GM20000 (cell line): ENCODE measurements at places on chromosomes 13 and 19.

GRCh38 chr19:1135454-1135853 is 31.7 kb downstream of the GPX4 start:
- DNase-seq = no peak

DNA sequence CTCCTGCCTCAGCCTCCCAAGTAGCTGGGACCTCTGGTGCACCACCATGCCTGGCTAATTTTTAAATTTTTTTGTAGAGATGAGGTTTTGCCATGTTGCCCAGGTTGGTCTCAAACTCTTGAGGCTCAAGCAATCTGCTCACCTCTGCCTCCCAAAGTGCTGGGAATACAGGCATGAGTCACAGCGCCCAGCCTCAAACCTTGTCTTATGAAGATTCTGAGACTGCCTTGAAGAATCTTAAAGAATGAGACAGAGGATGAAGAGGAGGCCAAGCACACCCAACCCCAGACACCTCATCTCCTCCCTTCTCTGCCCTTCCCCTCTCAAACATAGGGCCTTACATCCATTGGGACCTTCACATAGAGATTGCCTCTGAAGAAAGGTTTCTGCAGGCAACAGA is 179.7 kb downstream of the ABCC4 start:
- no peak for DNase-seq

DNA sequence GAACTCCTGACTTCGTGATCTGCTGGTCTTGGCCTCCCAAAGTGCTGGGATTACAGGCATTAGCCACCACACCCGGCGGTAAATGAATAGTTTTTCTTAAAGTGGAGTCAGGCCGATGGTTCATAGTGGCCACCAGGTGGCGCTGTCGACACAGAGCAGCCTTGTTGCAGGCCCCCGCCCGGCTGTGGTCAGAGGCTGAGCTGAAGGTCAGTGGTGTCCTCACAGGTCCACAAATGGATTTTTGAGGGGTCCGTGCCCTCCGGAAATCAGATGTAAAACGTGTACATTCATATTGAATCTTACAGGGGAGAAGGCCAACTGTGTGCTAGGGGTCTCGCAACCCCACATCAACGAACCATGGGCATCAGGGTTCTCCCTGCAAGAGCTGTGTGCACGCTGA is 13.4 kb upstream of the WDR18 start:
- no peak for DNase-seq

- no peak for DNase-seq
These were observed 6.2 kb downstream of the MRPS31 start for GRCh38 chr13:40764587-40765403.

- DNase-seq = no peak
These were observed 1129.5 kb downstream of the DIAPH3 start for GRCh38 chr13:59034198-59034597.

- peak; percentile 9 for DNase-seq
These were observed 44.7 kb downstream of the PLPP2 start for GRCh38 chr19:246551-246950.
